ENCODE measurements at places on chromosomes 16 and 17.

GRCh38 chr17:2202996-2203575 is 100.5 kb downstream of the SMG6 start:
- DNase-seq, result no peak

DNA sequence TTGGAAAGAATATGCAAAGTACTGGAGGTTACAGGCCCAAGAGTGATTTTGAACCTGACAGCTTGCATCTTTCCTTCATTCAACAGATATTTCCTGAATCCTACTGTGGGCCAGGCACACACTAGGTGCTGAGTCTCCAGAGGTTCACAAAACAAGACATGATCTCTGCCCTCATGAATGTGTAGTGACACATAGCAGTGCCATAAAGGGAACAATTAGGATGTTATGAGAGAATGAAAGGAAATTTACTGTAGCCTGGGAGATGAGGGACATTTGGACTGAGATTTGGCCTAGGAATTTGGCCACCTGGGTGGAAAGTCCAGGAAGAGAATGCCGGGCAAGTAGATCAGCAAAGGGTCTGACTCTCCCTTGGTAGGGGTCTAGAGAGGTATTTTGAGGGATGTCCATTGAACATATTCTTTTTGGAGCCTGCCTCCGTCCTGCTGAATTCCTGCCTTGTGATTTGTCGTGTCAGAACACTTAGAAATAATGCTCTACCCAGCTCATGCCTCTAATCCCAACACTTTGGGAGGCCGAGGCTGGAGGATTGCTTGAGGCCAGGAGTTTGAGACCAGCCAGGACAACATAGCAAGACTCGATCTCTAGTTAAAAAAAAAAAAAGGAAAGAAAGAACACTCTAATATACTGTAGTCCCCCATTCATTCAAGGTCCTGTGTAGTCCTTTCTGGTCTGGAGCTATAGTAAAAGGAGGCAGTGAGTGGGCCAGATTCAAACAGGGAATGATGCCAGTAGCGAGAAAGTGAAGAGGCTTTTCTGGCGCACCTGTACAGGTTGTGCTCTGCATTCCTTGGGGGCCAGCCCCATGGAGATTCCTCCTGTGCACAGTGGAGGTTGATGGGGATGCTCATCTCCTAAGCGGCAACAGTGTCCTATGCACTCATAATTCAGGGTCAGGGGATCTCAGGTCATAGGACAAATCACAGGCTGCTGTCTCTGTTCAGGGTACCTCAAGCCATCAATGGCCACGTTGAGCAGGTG is 90.6 kb upstream of the CLEC18A start:
- no peak for DNase-seq

GRCh38 chr16:5025171-5025632 is 8.5 kb downstream of the NAGPA start:
- peak; percentile 16 for DNase-seq

GRCh38 chr16:49567950-49568349 is 194.3 kb downstream of the C16orf78 start:
- no peak for DNase-seq

DNA sequence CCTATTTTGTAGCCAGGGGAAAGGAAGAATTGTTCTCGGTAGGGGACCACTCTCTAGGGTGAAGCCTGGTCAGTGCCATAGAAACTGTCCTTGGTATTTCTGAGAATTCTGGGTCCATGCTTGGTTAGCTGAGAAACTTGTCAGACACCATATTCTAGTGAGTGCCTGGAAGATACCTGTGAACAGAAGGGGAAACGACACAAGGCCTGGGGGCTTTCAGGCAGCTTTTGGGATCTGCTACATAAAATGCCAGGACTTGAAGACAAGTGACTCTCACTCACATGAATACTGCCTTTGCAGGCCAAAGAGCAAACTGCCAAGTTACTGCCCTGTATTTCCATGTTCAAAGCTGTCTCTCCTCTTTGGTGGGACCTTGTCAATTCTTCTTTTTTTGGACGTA is 18.3 kb downstream of the ODF4 start:
- DNase-seq, result no peak

- no peak for DNase-seq
Measured at GRCh38 chr17:9036336-9036735, 15.0 kb downstream of the NTN1 start.
